ENCODE measurements at places on chromosomes 2 and 18.

- DNase-seq = no peak
Measured at GRCh38 chr2:111522231-111522768, 361.7 kb downstream of the ANAPC1 start.

DNA sequence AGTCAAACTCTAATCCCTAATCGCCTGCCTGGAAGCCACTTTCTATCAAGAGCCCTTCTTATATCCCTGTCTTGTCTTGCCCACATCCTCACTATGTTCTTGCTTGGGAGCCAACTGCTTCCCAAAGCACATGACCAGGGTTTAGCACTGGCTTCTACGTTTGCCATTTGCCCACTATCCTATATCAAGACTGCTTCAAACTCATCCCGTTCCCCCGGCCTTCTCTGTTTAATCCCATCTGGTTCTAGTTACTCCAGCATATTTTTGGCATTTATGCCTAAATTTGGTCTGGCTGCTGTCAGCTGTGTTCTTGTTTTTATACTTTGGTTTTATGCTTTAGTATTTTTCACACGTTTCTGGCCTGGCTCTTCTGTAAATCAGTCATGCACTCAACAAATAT is 40.2 kb downstream of the POLR1A start:
- DNase-seq = no peak

DNA sequence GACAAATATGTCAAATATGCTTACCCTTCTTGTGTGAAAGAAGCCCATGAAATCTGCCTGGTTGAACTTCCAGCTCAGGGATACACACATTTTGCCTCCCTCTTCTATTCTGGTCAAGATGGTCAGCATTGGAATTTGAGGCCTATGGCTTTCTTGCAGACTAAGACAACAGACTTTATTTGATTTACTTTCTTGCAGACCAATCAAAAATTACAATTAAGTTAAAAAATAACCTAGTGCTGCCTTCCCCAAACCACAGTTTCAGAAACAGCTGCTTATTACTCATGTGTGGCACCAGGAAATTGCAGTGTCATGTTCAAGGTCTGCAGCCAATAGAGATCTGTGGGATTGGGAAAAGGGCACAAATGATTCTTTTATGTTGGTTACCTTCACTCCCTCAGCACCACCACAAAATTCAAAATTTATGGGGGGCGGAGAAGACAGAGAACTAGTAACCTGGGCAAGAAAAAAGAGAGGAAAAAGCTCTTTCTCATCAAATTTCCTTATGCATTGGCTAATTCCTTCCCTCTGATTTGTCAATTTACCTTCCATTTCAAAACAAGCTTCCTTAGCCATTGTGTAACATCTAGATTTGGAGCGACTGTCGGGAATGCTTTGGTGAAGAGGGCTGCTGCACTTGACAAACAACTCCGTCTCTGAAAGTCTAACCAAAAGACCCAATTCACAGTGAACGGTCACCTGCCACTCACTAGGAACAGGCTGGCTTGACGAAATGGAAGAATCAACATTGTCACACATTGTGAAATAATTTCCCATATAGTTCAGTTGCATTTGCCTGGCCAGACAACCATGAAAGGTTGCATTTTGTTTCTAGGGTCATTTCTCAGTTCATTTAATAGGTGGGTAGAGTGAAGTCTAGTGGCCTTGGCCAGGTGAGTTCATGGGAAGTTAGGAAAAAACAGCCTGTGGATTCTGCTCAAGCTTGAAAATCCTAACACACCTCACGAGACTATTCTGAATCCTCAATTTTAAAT is 100.4 kb upstream of the FZD5 start:
- DNase-seq = no peak

GRCh38 chr2:8259106-8259840 is 422.6 kb upstream of the ID2 start:
- no peak for DNase-seq

DNA sequence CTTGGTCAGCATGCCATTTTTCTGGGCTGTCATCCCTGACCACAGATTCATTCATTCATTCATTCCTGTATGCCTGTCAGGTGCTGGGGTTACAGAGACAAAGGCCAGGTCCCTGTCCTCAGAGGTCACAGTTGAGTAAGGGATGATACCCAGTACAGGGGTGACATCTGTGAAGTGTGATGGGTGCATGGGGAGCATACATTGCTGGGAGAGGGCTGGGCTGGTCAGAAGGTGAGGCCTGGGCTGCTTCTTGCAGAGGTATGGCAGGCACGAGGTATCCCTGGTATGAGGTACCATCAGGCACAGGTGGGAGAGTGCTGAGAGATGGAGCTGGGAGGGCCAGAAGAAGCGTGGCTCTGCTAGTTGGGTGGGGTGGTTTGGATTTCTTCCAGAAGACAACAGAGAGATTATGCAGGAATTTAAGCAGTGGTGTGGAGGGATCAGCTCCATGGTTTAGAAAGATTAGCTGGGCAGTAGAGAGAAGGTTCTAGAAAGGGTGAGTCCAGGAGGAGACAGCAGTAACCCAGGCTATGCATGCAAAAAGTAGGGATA is 181.9 kb upstream of the HAAO start:
- no peak for DNase-seq

DNA sequence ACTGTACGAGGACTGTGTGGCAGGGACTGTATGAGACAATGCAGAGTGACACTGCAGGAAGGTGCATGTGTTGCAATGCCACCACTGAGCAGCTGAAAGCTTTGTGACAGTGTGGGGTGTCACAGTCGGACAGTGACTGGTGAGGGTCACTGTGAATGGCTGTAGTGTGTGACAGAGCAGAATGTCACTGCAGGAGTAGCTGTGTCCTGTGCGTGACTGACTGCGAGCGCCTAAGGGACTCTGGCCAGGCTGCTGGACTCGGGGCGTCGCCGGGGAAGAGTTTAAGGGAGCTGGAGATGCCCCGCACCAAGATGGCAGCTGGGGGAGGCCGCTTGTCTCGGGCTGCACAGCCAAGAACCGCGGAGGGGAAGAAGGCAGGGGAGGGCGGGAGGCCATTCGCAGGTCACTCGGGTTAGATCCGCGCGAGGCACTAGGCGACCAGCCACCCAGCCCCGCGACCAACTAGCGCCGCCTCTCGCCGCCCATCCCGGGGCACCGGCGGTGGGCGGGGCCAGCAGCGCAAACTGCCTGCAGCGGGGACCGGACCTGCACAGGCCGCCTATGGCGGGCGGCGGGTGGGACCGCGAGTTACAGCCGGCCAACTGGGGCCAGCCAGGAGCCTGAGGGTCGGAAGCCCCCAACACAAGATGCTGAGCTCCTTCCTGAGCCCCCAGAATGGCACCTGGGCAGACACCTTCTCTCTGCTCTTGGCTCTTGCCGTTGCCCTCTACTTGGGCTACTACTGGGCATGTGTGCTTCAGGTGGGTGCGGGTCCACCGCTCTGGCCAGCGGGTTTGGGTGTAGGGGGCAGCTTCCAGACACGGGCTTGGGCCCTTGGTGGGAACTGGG is at the start of gene ABHD1:
TSS of gene ABHD1 (plus strand) at position 514 of the 849 bp plus-strand sequence. CDS start at position 648, 134 bp downstream.
- DNase-seq = peak; percentile 38

GRCh38 chr18:9838144-9838877 is 47.5 kb upstream of the TXNDC2 start:
- no peak for DNase-seq

DNA sequence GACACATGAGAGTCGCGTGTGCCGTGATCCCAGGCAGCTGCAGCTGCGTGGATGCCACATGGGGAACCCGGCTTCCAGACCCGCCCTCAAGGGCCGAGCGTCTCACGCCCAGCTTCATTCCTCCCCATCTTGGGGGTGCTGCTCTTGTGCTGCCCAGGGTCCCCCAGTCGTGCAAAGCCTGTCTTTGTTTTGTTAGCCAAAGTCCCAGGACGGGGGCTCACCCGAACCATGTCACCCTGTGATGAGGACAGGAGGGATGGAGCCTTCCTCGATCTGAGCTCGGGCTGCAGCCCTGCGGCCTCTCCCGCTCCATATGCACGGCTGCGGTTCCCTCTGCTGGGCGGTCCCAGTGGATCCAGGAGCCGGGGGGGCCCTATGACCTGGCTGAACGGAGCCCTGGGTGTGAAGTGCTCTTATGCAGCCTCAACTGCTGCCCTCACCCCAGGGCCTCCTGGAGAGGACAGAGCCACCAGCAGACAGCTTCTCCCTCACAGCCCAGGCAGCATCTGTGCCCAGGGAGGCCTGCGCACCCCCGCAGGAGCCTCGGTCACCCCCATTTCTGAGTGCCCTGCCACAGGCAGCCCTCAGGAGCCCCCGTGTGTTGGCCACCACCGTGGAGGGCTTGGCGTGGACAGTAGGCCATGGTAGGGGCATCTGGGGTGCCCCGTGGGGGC is 99.0 kb upstream of the CTDP1 start:
- no peak for DNase-seq

- DNase-seq = peak; percentile 25
Measured at GRCh38 chr18:63979409-63979920, 9.6 kb downstream of the SERPINB8 start.

- DNase-seq = no peak
Measured at GRCh38 chr2:229634601-229635370, 79.6 kb downstream of the DNER start.

DNA sequence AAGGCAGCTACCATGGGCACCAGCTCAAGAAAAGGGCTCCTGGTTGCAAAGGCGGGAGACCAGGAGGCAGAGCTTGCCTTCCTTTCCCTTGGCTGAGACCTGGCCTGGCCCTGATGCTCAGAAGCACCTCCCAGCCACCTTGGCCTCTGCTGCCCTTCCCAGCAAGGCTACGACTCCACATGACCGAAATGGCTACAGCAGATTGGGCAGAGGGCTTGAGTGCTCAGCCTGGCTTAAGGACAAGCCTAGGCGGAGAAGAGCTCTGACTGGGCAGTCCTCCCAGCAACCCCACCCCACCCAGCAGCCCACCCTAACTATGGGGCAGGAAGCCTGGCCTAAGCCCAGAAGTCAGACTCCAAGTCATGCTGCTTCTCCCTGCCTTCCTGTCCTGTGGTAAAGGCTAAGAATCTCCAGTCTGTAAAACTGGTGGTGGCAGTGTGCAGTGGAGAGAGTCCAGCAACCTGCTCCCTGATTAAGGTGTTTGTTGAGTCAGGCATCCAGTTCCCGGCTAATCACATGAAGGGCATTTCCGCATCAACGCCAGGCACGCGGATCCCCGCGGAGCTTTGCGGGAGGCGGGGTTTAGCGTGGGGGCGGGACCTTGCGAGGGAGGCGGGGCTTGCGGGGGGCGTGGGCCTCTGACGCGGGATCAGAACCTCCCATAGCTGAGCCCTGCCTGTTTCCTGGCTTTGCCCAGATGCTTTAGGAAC is 256.0 kb downstream of the BCL11A start:
- DNase-seq = no peak

DNA sequence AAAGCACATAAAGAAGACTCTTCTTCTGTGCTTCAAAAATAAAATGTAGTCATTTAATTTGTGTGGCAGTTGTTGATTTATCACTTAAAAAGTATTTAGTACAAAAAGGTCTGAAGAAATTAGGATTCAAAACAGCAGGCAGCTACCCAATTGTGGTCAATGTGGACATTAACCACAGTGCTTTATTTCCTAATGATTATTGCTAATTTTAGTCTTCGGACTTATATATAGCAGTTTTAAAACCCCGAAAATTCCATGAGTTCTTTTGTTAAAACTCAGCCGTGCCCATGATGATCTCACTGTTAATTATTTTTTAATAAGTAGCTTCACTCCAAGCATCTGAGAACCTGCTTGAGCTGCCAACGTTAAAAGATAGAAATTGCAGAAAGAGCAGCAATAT is 594.3 kb downstream of the STK39 start:
- DNase-seq = no peak

GRCh38 chr2:216387262-216387661 is 15.0 kb upstream of the MARCHF4 start:
- no peak for DNase-seq

- no peak for DNase-seq
Measured at GRCh38 chr2:216001216-216002100, 11.9 kb downstream of the MREG start.

DNA sequence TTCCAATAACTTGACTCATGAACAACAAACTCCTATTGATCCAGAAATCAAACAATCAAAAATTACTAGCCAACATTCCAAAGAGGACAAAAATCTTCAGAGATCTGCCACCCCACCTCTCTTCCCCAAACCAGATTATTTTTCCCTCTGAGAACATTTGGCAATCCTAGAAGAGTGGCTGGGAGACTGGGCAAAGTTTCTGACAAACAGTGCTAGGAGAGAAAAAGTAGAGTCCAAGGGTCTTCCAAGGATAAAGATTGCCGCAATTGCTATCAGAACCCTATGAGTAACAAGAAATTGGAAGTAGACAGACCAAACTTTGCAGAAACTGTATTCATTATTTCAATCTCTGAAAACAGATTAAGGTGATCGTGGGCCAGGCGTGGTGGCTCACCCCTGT is 22.4 kb downstream of the REV1 start:
- no peak for DNase-seq

DNA sequence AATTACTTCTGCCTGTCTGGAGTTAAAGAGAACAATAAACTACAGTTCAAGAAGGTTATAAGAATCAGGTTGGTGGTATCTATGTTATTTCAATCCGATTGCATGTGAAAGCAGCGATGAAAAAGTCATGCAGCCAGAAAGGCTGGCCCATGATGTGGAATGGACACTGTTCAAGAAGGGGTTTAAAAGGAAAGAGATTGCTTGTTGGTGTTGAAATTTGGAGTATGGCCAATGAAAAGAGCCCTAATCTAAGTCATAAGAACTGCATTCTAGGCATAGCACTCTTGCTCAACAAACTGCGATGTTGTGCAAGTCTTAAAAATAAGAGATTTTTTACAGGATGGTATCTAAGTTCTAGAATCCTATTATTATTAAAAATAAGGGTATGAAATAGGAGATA is 61.3 kb downstream of the EFEMP1 start:
- DNase-seq = no peak

- no peak for DNase-seq
Measured at GRCh38 chr18:32368170-32368569, 102.5 kb downstream of the GAREM1 start.

GRCh38 chr2:74886811-74887210 is 52.9 kb downstream of the HK2 start:
- DNase-seq = no peak

GRCh38 chr2:16684676-16685339 is 19.2 kb upstream of the CYRIA start:
- no peak for DNase-seq

DNA sequence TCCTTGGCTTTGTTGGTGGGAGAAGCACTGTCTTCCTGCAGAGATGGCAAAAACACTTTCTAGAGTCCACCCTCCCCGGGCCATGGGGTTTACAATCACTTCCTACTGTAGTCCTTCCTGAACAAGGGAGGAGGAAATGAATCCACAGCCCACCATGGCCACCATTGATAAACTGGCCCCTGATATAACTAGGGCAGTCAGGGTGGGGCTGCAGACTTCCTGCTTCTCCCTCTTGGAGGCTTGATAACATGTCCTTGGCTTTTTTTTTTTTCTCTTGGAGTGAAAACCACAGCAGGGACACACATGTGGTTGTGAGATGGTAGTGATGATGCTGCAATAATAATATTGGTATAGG is 437.8 kb downstream of the ZNF521 start:
- DNase-seq = no peak

DNA sequence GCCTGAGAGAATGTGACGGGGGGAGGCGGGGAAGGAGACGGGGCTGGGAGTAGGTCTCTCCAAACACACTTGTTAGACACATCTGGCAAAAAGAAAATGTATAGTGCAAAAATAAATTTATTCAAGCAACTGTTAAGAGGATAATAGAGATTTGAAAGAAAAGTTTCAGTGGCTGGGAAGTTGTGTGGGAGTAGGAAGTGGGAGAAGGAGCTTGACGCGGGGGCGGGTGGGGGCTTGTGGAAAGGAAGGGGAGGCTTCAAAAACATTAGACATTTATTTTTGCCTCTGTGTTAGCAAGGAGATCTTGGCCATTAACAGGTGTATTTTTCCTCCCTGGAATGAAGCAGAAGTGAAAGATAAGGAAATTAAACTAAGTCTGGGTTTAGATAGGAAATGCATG is 90.3 kb downstream of the KLF7 start:
- no peak for DNase-seq

Data from HTR-8/SVneo (cell line).